ENCODE measurements at places on chromosomes 13 and 19.

GRCh38 chr13:23960566-23961156, 63.4 kb upstream of the C1QTNF9B start:
- no peak for DNase-seq

GRCh38 chr19:14385492-14385891, 4.2 kb downstream of the ADGRE5 start:
- no peak for DNase-seq

DNA sequence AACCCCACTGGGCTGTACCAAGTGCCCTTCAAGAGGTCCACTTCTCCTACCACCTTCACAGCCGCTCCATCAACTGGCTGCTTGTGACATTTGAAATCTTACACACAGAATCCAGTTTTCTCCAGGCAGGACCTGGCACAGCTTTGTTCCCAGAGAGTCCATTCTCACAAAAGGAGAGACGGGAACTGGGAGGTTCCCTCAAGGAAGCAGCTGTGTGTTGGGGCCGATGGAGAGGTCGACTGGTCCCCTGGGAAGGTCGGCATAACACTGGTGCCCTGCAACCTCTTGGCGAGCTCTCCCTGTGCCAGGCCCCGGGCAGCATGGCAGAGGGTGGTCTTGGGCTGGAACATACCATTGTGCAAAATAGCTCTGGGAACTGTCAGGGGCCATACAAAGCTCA, 21.5 kb downstream of the ELL start:
- no peak for DNase-seq

GRCh38 chr13:104701591-104701990, 1635.4 kb upstream of the SLC10A2 start:
- DNase-seq, result peak; percentile 4

DNA sequence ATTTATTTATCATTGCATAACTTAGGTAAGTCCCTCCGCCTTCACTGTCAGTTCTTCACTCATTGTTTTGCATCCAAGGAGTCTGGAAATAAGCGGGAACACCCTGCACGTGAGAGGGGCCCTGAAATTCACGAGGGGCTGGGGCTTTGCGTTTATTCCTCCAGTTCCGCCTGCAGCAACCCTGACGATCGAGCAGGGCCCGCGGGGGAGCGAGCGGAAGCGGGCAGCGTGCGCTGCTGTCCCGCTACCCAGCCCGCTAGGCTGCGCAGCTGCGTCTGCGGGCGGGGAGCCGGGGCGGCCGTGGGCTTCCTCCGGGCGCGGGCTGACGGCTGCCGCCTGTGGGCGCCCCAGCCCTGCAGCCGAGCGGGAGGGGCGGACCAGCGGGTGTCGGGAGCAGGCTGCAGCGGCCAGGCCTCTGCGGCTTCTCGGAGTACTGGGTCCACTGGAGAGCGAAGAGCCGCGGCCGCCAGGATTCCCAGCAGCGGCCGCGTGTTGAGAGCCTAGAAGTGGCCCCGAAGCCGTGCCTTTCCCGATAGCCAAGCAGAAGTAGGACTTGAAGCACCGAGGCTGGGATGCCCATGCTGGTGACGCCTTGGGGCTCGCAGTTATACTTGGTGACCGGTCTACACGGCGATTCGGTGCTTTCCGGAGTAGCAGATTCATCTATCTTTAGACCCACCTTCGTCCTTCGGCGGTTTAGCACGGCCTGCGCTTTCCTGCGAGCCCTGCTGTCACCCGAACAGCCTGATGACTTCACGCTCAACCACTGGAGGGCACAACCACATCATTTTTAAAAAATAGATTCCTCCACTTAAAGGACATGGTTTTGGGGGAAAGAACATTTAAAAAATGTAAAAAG, 32.9 kb upstream of the SACS start:
- DNase-seq, result no peak

All from NCI-H1436 treated with DMSO at 0.1 percent for 48 hours (cell line).